ENCODE measurements at places on chromosomes 11 and 22. TPM values are rescaled to one million over a fixed set of nuclear protein-coding genes. Genes with fewer than 3 reads are reported as not detected.

PATE4 gene
- not detected for total RNA-seq

RGL4 gene
- total RNA-seq: not detected

DNHD1 gene
- total RNA-seq: 3.3 TPM

OR8D1 gene
- total RNA-seq: not detected

PPP1R14B gene
- 363 TPM for total RNA-seq

MMP12 gene
- total RNA-seq: 9.1 TPM

NCF4 gene
- total RNA-seq: not detected

CEND1 gene
- total RNA-seq: not detected

RFPL2 gene
- not detected for total RNA-seq

CTSW gene
- total RNA-seq: not detected

NDUFS3 gene
- 80.5 TPM for total RNA-seq

DRICH1 gene
- total RNA-seq: 2.2 TPM

TFIP11 gene
- 31.0 TPM for total RNA-seq

MPEG1 gene
- not detected for total RNA-seq

FAM111B gene
- 0.12 TPM for total RNA-seq

OR8A1 gene
- not detected for total RNA-seq

RELT gene
- 0.70 TPM for total RNA-seq

ROM1 gene
- 6.7 TPM for total RNA-seq
